Tibial nerve (tissue), 4 donors: ENCODE measurements at places on chromosomes 6 and 20. TPM values are rescaled to one million over a fixed set of nuclear protein-coding genes. Genes with fewer than 3 reads are reported as not detected.

GRCh38 chr6:142810952-142811514 is 133.9 kb downstream of the HIVEP2 start:
- no peak for DNase-seq

DNA sequence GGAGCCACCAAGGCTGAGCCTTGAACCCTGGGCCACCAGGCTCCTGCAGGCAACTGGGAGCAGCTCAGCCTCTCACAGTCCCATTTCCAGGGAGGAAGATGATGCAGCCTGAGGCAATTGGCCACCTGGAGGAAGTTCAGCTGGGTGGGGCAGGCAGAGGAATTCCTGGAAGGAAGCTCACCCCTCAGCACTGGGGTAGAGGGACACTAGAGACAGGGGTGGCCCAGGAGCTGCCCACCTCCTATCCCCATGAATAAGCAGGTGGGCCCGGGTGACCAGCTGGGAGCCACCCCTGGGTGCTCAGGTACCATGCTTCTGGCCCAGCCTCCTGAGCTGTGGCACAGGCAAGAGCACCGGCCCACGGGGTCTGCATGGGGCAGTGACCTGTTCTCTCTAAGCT is 3.6 kb upstream of the HSPA12B start:
- no peak for DNase-seq

DNA sequence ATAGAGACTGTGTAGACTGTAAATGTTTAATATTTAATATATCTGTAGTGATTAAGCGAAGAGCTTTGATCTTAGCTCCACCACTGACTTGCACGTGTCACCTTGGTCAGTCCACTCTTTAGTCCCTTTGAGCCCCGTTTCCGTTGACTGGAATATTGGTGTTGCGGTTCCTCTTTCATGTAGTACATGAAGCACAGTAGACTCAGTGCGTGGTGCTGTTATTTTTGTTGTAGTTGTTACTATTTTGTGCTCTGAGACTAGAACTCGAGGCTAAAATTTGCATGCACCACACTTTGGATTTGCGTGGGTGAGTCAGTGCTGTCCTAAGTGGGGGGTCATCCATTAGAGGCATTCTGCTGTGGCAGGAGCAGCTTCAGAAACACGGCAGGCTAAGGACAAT is 291.4 kb downstream of the QKI start:
- no peak for DNase-seq

- no peak for DNase-seq
These were observed 1164.5 kb upstream of the CITED2 start for GRCh38 chr6:140538926-140539325.

- no peak for DNase-seq
These were observed 27.9 kb upstream of the DSP start for GRCh38 chr6:7513529-7513928.

DNA sequence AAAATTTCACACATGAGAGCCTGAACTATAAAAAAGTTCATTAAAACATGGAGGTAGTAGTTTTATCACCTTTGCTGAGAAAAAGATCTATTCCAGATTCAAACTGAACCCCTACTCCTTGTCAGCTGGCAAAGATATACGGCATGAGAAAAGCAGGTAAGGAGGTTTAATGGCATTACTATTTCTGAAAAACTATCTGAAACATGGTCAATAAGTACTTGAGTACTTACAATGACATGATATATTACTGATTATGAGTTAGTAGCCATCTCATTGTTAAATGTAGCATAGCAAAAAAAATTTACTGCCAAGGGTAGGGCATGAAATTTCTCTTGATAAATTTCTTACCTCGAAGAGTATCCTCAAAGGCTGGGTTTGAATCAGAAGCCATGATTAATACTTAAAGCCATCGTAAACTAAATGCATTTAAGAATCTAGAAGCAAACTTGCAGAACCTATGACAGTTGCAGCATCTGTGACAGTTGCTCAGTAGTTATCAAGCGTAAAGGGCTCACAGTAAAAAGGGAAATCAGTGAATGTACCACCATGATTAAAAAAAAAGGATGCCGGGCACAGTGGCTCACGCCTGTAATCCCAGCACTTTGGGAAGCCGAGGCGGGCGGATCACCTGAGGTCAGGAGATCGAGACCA is 8.7 kb downstream of the SLC17A5 start:
- no peak for DNase-seq

- DNase-seq: no peak
These were observed 36.1 kb upstream of the FAM210B start for GRCh38 chr20:56322681-56323080.

GRCh38 chr20:50341880-50342637 is 151.4 kb downstream of the CEBPB start:
- no peak for DNase-seq

- no peak for DNase-seq
These were observed 43.7 kb upstream of the BCAS1 start for GRCh38 chr20:54114109-54114508.

GRCh38 chr6:47308552-47309290 is 984 bp downstream of the TNFRSF21 start:
- no peak for DNase-seq

GRCh38 chr6:138182939-138183789 is 21.4 kb downstream of the ARFGEF3 start:
- no peak for DNase-seq

GRCh38 chr6:168678588-168678987 is 237.6 kb downstream of the SMOC2 start:
- DNase-seq: no peak

DNA sequence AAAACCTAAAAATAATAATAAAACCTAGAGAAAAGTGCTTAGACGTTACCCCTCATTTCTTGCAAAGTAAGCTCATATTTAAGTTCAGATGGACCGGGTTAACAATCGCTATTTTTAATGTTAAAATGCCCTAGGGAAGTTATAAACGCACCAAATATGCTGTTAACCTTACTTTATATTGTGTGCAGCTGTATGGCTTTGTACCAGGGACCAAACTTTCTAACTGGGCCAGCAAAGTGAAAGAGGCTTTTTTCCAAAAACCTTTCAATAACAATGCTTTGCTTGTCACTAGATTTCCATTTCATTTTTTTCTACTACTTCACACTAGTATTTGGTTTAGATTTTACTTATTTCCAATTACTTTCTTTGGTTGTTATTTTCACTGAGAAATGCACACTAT is 248.5 kb downstream of the FOXC1 start:
- DNase-seq: no peak

DNA sequence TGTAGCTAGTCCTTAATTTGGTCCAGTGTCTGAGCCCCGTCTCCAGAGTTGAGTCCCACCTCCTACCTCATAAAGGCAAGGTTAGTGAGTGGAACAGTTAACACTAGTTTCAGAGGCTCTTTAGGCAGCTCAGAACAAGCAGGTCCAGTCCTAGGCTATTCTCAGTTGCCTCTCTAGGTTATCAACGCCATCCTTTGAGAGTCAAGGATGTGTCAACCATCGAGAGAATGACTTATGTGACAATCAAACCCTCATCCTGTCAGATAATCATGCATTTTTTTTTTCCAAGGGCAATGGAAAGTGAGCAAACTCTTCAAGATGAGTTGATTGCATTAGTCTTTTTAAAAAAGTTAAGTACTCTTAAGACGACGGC is 64.0 kb upstream of the TXNDC5 start:
- DNase-seq: no peak

- DNase-seq: no peak
These were observed 953.3 kb upstream of the SLC35B3 start for GRCh38 chr6:9388596-9388995.

GRCh38 chr20:20856956-20857355 is 144.5 kb upstream of the RALGAPA2 start:
- no peak for DNase-seq

- no peak for DNase-seq
These were observed 506.8 kb upstream of the CITED2 start for GRCh38 chr6:139881236-139881635.

DNA sequence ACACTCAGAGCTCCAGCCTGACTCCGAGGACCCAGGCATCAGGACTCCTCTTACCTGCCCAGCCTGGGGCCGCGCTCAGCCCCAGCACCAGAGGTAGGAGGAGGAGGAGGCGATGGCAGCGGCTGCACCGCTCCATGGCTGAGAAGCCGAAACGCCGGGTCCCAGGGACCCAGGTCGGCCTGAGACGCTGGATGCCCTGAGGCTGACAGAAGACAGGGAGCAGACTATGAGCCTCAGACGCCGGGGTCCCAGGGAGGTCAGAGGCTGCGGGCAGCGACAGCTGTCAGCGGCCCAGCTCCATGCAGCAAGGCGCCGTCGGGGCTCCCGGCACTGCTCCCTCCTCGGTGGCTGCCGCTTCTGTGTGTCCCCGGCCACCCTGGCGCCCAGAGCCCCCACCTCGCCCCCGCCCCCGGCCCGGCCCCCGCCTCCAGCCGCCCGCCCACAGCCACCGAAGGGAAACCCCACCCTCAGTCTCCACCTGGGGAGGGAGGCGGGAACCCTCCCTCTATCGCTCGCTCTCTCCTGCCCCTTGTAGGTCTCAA is at the start of gene COL11A2:
TSS of gene COL11A2 (minus strand) at position 363 of the 542 bp plus-strand sequence. CDS start at position 136, 227 bp downstream.
- no peak for DNase-seq

- DNase-seq: no peak
These were observed 1.5 kb downstream of the FOXC1 start for GRCh38 chr6:1611322-1611571.

- DNase-seq: no peak
These were observed 228.0 kb downstream of the ZNF217 start for GRCh38 chr20:53365539-53366075.

DNA sequence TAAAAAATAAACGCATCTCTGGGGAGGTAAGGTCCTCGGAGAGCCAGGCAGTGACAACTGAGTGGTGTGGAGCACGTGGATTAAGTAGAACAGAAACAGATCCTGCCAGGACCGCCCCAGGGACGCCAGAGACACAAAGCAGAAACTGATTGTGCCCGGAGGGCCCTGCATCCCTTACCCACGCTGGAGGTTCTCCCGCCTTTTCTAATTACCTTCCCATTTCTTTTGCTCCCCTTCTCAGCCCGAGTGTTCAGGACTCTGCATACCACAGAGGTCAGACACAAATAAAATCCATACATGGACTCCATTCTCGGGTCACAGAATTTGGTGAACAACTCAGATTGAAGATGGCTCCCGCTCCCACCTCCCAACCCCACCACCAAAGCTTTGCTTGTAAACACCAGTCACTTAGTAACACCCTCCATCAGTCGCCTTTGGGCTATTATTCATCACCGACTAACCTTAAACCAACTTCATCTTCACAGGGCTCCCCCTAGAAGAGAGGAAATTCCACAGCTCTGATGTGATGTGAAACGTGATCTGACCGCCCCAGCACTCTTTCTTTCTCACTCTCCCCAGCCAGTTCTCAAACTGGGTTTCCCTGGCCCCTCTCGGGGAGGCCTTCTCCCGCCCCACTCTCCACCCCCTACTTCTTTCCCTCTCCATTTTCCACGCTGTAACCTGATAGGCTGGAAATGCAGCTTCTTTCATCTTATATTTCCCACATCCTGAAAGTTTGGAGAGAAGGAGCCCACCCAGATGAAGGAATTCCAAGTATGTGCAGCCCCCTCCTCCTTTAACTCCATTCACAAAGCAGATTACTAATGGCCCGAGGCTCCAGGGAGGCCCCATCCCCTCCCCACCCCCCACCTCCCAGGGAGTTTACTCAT is 32.5 kb upstream of the PIM1 start:
- DNase-seq: no peak

- no peak for DNase-seq
These were observed 968.5 kb upstream of the GJE1 start for GRCh38 chr6:141164042-141164743.

- DNase-seq: no peak
These were observed 470.7 kb downstream of the HTR1B start for GRCh38 chr6:76992553-76992952.

DNA sequence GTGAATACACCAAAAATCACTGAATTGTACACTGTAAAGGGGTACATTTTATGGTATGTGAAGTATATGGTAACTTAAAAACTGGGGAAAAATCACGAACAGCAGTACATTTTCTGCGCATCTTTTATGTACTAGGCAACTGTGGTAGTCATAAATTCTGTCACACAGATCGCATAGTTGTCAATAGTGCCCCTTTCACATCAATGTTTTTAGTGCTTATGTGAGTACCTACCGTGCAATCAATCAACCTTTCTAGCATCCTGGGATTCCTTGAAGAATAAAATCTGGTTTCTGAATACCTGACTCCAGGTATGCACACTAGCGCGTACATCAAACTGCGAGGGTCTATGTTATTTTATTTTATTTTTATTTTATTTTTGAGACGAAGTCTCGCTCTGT is 637 bp upstream of the RPF2 start:
- no peak for DNase-seq

- no peak for DNase-seq
These were observed 17.8 kb upstream of the ZNF217 start for GRCh38 chr20:53611449-53611894.

DNA sequence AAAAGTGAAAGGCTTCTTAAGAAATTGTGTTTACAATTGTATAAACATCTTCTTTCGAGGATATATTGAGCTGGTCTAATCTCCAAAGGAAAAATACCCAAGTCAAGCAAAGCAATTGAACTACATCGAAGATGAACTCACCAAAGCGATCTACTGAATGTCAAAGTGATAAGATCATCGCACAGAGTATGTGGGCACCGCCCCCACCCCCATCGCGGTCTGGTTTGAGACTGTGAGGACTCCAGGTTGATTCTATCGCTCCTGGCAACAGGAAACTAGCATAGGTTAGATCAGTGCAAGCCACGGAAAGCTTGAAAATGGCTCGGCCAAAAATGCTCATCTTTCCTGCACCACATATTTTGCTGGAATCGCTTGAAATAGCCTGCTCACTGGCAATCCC is 133.2 kb upstream of the RPS6KA2 start:
- DNase-seq: no peak

- DNase-seq: no peak
These were observed 70.6 kb upstream of the DST start for GRCh38 chr6:56713254-56713672.

DNA sequence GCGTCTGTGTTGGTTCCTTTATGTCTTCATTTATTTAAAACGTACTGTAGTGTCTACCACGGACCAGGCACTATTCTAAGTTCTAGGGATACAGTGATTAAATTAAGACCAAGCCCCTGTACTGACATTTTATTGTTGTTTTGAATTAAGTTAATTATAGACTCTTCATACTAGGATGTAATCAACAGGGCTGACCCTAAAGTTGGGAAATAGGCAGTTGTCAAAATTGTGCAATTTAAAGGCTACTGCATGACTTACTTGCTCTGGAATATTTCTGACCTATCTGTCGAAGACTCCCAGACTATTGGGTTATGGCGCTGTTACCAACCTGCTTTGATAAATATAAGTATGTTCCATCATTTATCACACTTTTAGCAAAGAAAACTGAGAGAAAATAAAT is 6.7 kb downstream of the MYO6 start:
- no peak for DNase-seq

BMP6 gene
- total RNA-seq: 8.8 TPM

HAO1 gene
- total RNA-seq: not detected

SLC22A1 gene
- total RNA-seq: 5.5 TPM

LAMP5 gene
- total RNA-seq: 0.44 TPM

DEFB128 gene
- total RNA-seq: not detected

GTPBP2 gene
- total RNA-seq: 58.5 TPM

FAM209B gene
- total RNA-seq: not detected

TP53TG5 gene
- not detected for total RNA-seq

SALL4 gene
- total RNA-seq: 0.39 TPM
